H9 (cell line): ENCODE measurements at places on chromosomes 1 and 21. TPM values are rescaled to one million over a fixed set of nuclear protein-coding genes. Genes with fewer than 3 reads are reported as not detected.

- peaks cover 69% of the 10 kb centered on the region for H3K36me3 ChIP-seq
- no peaks in the 10 kb centered on the region for H3K27me3 ChIP-seq
- no peak for DNase-seq
- H3K27ac ChIP-seq: no peak overlapping the region
- no peak overlapping the region; the same call in 2 of the 3 replicates for H3K4me3 ChIP-seq
Measured at GRCh38 chr1:155181371-155182051, 7.9 kb downstream of the TRIM46 start.

- H3K27ac ChIP-seq: no peak within 1 kb of the TSS
- peaks cover 30% of the 10 kb centered on the region for H3K36me3 ChIP-seq
- H3K4me3 ChIP-seq: peak within 1 kb of the TSS; percentile 87
- H3K27me3 ChIP-seq: no peaks in the 10 kb centered on the region
Measured at GRCh38 chr21:36385233-36386030, at the start of gene CHAF1B. CHAF1B (plus strand) TSS chr21:36385392; CDS start chr21:36386137, 745 bp downstream.

GRCh38 chr1:109213345-109213823 is 334 bp upstream of the SARS1 start:
- no peak for DNase-seq
- H3K27ac ChIP-seq: no peak overlapping the region
- peaks cover 2% of the 10 kb centered on the region; the same call in 1 of the 2 replicates for H3K4me1 ChIP-seq
- peak overlapping the region; percentile 95 for H3K4me3 ChIP-seq
- H3K27me3 ChIP-seq: no peaks in the 10 kb centered on the region
- peaks cover 16% of the 10 kb centered on the region for H3K36me3 ChIP-seq

DNA sequence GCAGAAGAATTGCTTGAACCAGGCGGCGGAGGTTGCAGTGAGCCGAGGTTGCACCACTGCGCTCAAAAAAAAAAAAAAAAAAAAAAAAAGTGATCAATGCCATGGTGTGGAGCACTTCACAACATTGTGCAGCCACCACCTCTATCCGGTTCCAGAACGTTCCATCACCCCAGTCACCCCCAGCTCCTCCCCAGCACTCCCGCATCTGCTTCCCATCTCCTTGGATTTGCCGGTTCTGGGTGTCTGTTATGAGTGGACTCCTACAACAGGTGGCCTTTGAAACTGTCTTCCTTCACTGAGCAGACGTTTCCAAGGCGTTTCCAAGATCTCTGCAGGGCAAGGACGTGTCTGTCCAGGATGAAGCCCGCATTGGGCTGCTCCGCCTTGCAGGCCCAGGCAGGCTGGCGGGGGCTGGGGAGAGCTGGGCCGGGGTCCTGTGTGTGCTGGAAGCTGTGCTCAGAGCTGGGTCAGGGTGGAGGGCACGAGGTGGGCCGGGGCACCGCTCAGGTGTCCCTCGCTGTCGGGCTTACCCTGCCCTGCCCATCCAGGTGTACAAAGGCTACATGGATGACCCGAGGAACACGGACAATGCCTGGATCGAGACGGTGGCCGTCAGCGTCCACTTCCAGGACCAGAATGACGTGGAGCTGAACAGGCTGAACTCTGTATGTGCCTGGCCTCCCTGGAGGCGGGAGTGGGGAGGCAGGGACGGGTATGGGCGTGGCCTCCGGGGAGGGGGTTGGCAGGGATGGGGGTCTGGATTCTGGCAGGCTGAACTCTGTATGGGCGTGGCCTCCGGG is 14.9 kb upstream of the LRRC3 start:
- no peak overlapping the region for H3K27ac ChIP-seq
- H3K27me3 ChIP-seq: no peaks in the 10 kb centered on the region
- H3K36me3 ChIP-seq: no peaks in the 10 kb centered on the region
- H3K4me3 ChIP-seq: no peak overlapping the region; the same call in 2 of the 3 replicates
- no peak for DNase-seq

- no peak for DNase-seq
- H3K27me3 ChIP-seq: no peaks in the 10 kb centered on the region
- H3K4me1 ChIP-seq: no peaks in the 10 kb centered on the region
Measured at GRCh38 chr1:231841616-231842344, 215.2 kb downstream of the DISC1 start.

DNA sequence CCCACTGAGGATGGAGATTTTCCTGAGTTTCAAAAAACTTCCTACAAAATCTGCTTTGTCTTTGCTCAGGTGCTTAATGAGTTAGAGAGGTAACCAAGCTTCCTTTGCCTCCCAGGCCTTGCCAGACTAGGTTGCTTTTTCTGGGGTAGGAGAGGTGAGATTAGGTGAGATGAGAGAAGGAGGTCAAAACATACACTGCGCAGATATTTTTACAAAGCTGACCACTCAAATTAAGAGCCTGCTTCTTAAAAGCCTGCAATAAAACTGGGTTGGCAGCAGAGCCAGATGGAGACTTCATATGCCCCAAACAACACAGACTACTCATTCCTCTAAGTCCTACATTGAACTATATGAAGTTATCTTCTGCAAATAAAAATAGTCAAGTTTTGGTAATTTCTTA is 352.5 kb downstream of the NUF2 start:
- H3K27me3 ChIP-seq: no peaks in the 10 kb centered on the region
- DNase-seq: no peak
- no peaks in the 10 kb centered on the region for H3K4me1 ChIP-seq
- no peak overlapping the region for H3K27ac ChIP-seq

DNA sequence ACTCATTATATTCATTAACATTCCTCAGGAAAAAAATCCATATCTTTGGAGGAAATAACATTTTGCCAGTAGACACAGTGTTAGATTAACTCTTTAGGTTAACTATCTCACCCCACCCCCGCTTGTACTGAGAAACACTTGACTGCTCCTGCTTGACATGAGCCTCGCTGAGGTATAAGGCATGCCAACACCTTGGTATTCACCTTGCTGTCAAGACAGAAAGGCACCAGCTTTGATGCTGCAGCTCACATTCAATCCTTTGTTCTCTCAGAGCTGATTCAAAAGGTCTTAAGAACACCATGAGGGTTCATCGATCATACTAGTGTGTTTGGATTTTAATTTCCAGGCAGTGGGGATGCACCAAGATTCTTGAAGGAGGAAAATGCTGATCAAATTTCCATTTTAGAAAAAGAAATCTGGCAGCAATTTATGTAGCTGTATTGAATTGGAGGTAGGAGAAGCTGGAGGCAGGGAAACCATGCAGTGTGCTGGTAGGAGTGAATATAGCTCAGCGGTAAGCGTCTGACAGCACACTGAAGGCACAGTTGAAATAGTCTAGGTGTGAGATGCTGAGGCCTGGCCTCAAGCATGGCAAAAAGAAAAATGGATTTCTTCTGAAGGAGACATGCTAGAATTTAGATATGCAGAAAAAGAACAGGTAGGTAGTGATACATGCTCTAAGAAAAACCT is 108.0 kb upstream of the ST6GALNAC5 start:
- H3K27ac ChIP-seq: no peak overlapping the region
- DNase-seq: no peak
- H3K4me3 ChIP-seq: no peak overlapping the region
- no peaks in the 10 kb centered on the region for H3K36me3 ChIP-seq
- no peaks in the 10 kb centered on the region for H3K27me3 ChIP-seq
- H3K4me1 ChIP-seq: peaks cover 2% of the 10 kb centered on the region; the same call in 1 of the 2 replicates

- no peak overlapping the region for H3K4me3 ChIP-seq
- no peaks in the 10 kb centered on the region for H3K27me3 ChIP-seq
- no peak overlapping the region for H3K27ac ChIP-seq
Measured at GRCh38 chr1:52238474-52238873, 96.6 kb downstream of the ZFYVE9 start.

ABCA4 gene
- total RNA-seq: not detected in 2 replicates

TCHH gene
- total RNA-seq: not detected in 2 replicates

ZNF496 gene
- 66.5 and 72.9 TPM in 2 replicates for total RNA-seq

OR2L2 gene
- 0.11 TPM in 1 of 2 replicates, not detected in the other for total RNA-seq
